Right cardiac atrium (tissue), 5 donors: ENCODE measurements at places on chromosomes 3 and 15. TPM values are rescaled to one million over a fixed set of nuclear protein-coding genes. Genes with fewer than 3 reads are reported as not detected.

GRCh38 chr3:124360563-124360962, 368.6 kb upstream of the ROPN1 start:
- DNase-seq: no peak

GRCh38 chr15:80736560-80736959, 41.5 kb downstream of the ABHD17C start:
- no peak for DNase-seq

DNA sequence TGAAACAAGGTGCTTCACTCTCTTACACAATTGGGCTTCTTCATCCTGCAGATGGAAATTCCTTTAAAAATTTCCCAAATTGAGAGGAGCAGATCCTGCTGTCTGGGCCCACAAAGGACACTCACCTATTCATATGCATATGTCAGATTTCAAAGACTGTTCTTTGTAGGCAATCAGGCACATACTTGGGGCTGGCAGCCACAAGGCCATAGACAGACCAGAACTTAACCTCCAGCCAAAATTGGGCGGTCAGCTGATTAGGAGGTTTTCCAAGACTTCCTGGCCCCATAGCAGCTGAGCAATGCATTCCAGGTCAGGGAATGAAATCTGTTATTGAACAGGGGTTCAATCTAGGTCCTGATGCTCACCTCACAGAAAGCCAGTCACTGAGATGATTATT, 15.0 kb upstream of the HPS3 start:
- no peak for DNase-seq

DNA sequence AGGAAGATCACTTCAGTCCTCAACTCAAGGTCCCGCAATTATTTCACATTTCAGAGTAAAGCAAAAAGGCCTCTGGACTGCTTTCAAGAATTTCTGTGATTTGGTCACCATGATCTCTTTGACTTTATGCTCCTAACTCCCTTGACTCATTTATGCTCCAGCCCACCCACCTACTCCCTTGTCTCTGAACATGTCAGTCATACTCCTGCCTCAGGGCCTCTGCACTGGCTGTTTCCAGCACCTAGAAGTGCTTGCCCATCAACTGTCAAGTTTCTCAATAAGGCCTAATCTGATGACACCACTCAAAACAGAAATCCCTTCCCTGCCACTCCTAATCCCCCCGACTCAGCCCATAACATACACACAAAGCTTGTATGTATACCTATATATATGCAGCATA, 36.1 kb upstream of the CSPG5 start:
- no peak for DNase-seq

GRCh38 chr15:74840851-74841775, 1.8 kb downstream of the ULK3 start:
- DNase-seq: no peak

DNA sequence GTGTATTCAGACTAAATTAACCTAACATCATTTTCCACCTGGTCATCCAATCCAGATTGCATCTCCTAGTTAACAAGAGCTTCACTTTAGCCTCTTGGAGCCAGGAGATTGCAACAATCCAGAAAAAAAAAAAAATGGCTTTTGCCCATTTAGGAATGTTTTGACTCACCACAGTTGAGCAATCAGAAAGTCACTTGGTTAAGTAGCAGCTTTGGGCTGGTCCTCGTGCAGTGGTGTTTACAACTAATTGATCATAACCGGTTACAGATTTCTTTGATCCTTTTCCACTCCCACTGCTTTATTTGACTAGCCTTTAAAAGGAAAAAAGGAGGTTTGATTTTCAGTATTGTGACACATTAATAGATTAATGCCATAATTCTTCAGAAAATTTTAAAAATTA, 688.8 kb upstream of the CCDC54 start:
- peak; percentile 13 for DNase-seq

DNA sequence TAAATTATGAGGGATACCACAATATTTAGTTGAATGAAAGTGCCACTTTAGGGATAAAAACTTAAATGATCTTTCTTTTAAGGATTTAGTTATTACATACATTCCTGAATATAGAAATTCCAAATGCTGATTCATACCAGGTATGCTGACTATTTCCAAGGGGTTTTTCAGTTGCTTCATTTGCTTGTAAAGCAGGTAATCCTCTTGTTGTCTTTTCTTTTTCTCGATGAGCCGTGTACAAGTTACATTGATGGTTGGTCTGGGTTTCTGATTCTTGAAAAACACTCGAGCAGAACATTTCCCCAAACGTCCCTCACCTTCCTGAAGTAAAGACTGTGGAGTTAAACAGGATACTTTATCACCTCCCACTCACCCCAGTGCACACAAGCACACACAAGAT, 21.7 kb downstream of the RARRES1 start:
- no peak for DNase-seq

- no peak for DNase-seq
Observed at GRCh38 chr15:30023798-30024295, 58.9 kb upstream of the GOLGA8J start.

DNA sequence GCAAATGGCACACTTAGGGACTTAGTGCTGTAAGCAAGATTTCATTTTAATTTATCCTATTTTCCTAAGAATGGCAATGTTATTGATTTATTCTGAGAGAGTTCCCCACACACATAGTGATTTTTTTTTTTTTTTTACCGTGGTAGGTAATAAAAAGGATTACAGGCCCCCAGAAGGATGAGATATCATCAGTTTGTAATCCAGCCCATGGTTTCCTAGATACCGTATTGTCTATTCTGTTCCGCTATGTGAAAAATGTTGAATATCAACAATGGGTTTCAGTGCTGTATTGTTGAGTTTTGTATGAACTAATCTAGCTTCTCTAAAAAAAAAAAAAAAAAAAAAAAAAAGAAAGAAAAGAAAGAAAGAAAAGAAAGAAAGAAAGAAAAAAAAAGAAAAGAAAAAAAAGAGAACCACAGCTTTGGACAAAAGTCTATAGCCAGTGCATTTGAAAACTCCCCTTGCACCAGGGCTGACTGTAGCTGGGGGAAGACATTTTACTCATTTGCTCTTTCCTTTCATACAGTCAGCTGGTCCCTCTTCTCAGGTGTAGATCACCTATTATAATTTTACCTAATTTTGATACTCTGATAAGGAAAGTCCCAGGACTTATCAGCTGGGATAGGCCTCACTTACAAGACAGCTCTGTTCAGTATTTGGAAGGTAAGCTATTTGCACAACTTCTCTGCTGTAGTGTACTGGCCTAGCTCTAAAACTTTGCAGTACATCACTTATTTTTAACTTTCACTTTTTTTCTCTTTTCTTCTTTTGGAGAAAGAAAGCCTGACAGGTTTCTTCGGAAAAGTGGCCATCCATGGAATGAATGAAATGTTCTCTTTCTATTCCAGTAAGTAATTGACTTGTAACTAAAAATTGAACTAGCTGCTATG, 101.4 kb upstream of the SOX2 start:
- no peak for DNase-seq

GRCh38 chr3:127228866-127229265, 35.9 kb downstream of the PRR23E start:
- no peak for DNase-seq

- peak; percentile 42 for DNase-seq
Observed at GRCh38 chr15:75203017-75203907, 1.6 kb downstream of the C15orf39 start.

DNA sequence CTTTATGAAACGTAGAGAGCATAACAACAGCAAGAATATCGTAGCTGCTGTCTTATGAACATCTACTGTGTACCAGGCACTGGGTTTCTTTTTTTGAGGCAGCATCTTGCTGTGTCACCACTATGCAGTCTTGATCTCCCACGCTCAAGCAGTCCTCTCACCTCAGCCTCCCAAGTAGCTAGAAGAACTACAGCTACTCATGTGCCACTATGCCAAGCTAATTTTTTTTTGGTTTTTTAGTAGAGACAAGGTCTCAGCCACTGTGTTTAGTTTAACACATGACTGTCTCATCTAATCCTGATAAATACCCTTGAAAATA, 129.9 kb downstream of the VGLL4 start:
- DNase-seq: no peak

DNA sequence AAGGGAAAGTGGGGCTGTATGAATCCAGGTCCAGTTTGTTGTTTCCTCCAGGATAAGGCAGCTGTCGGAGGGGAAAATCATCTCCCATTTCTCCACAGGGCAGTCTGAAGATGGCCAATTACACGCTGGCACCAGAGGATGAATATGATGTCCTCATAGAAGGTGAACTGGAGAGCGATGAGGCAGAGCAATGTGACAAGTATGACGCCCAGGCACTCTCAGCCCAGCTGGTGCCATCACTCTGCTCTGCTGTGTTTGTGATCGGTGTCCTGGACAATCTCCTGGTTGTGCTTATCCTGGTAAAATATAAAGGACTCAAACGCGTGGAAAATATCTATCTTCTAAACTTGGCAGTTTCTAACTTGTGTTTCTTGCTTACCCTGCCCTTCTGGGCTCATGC, 911 bp downstream of the CCRL2 start:
- DNase-seq: peak; percentile 63

- DNase-seq: no peak
Observed at GRCh38 chr15:28184166-28184565, 85.1 kb upstream of the OCA2 start.

GRCh38 chr15:87633525-87633924, 623.0 kb downstream of the NTRK3 start:
- no peak for DNase-seq

GRCh38 chr15:37095770-37096557, 4.4 kb downstream of the MEIS2 start:
- peak; percentile 30 for DNase-seq

GRCh38 chr3:64353226-64353625, 128.0 kb upstream of the PRICKLE2 start:
- no peak for DNase-seq

- no peak for DNase-seq
Observed at GRCh38 chr3:118478706-118479276, 555.9 kb downstream of the IGSF11 start.

AMT gene
- total RNA-seq: 17.4 TPM

BFSP2 gene
- not detected for total RNA-seq

GOLGA6L10 gene
- 0.28 TPM for total RNA-seq

COLQ gene
- total RNA-seq: 2.9 TPM

LYZL4 gene
- not detected for total RNA-seq

CD200R1 gene
- 0.95 TPM for total RNA-seq
